ENCODE measurements at places on chromosomes 7 and 10.

DNA sequence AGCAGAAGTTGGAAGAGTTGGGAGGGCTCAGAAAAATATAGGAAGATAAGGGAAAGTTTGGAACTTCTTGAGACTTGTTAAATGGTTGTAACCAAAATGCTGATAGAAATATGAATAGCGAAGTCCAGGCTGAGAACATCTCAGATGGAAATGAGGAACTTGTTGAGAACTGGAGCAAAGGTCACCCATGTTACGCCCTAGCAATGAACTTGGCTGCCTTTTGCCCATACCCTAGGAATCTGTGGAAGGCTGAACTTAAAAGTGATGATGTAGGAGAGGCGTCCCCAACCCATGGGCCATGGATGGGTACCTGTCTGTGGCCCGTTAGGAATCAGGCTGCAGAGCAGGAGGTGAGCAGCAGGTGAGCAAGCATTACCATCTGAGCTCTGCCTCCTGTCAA is 347.8 kb downstream of the ARL4A start:
- DNase-seq, result no peak

GRCh38 chr10:50653142-50653541 is 29.4 kb upstream of the SGMS1 start:
- no peak for DNase-seq

DNA sequence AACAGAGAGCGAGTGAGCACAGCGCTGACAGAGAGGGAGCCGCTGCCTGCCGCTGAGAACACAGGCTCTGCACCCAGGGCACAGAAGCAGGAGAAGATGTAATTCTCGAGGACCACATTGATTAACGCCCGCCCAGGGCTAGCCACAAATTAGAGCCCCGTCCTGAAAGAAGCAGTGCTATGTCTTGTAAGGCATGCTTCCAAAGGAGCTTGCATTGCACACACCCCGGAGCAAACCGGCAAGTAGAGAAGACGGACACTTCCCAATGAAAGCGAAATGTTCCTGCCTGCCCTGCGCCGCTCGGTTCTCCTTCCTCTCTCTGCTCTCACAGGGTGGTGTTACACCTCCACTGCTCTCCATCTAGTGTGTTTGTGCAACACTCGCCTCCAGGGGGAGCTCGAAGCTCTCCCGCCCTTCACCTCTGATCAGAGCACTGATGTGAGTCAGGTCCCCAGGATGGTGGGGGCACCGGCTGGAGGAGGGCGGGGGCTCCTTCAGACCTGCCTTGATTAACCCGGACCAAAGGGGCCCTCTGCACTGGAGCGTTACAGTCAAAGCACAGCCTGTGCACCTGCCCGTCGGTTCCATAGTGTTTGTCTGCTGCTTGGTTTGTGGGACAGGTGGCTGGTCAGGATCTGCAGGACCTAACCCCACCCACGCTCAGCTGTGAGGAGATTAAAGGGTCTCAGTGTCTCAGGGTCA is 316.5 kb downstream of the ADARB2 start:
- DNase-seq, result peak; percentile 14

GRCh38 chr10:1419796-1420610 is 317.3 kb downstream of the ADARB2 start:
- DNase-seq, result no peak

GRCh38 chr10:92923416-92923815 is 75.1 kb downstream of the EXOC6 start:
- no peak for DNase-seq
